ENCODE measurements at places on chromosomes 3 and 15.

DNA sequence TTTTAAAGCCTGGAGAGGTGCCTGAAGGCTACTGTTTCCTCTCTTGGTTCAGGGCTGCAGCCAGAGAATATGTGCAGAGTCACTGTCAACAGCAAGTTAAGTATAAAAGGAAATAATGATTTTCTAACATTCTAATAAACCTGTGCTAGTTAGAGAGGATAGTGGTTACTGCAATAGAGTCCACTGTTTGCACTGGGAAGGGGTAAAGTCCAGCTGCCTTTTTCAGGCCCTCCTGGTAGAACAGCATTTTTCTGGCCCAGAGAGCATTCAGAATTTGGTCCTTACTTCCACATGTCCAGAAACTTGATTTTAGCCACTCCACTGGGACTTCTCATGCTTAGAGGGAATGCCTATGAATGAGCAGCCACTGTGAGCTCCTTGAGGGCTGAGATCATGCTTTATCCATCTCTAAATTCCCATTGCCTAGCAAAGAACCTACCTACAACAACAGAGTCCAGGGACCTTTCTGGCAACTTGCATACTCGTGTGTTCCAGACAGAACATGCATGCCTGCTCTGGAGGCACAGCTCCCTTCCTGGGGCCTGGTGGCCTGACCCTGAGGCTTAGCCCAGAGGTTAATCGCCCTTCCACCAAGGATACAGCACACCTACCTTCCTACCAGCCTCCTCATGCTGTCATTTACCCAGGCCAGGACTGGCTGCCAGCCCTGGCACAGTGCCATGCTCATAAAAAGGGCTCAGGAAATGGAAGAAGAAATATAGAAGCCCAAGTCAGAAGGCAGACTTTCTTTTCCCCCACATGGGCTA is 50.3 kb upstream of the ATP13A3 start:
- peaks cover 6% of the 10 kb centered on the region for H3K4me1 ChIP-seq
- H3K36me3 ChIP-seq: no peaks in the 10 kb centered on the region
- H3K4me3 ChIP-seq: no peak overlapping the region
- DNase-seq: peak; percentile 21
- H3K27ac ChIP-seq: no peak overlapping the region

- H3K36me3 ChIP-seq: no peaks in the 10 kb centered on the region
- DNase-seq: no peak
- no peaks in the 10 kb centered on the region for H3K27me3 ChIP-seq
- H3K27ac ChIP-seq: no peak overlapping the region
These were observed 25.0 kb downstream of the CTNNB1 start for GRCh38 chr3:41224120-41224806.

DNA sequence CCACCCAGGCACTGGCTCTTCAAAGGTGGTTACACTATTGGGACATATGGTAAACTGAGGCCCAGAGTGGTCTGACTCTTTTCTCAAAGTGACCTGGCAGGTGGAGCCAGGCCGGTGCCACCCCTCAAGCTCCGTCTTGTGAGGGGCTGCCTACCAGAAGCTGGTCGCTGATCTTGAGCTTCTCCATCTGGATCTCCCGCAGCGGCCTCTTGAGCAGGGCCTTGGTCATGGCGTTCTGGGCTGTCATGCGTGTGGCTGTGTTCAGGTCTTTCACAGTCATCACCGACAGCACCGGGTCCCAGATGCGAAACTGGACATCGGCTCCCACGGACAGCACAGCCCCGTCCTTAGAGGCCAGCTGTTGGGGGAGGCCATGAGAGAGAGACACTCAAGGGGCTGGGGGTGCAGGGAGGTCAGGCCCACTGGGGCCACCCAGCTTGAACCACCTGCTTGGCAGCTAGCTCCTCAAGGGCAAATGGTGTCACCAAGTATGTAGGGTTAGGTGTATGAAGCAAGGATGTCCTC is 3.6 kb downstream of the STOML1 start:
- H3K27ac ChIP-seq: no peak overlapping the region
- no peaks in the 10 kb centered on the region for H3K36me3 ChIP-seq
- no peak overlapping the region for H3K4me3 ChIP-seq
- H3K27me3 ChIP-seq: no peaks in the 10 kb centered on the region

DNA sequence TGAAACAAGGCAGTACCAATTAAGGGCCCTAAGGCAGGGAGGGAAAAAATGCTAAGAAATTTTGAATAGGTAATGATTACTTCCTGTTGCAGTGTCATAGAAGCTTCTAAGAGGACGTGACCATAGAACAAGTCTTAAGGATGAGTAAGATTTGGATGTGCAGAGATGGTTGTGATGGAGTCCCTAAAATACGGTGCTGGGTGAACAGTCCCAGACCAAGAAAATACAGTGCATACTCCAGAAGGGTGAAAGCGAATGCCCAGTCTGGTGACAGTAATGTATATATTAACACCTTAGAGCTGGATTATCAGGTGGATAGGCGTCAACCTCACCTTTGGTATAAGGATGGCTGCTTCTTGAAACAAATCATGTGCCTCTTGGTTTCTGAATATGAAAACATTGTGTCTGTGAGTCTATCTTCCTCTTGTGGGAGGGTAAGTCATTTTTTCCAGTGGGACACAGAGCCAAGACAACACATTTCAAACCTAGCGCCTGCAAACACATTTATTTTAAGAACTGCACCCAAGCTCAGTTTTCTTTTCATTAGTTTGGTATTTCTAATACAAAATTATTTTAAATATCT is 101.2 kb upstream of the TP63 start:
- no peak for DNase-seq
- H3K4me1 ChIP-seq: no peaks in the 10 kb centered on the region
- no peak overlapping the region for H3K27ac ChIP-seq
- no peak overlapping the region for H3K4me3 ChIP-seq
- H3K27me3 ChIP-seq: no peaks in the 10 kb centered on the region

DNA sequence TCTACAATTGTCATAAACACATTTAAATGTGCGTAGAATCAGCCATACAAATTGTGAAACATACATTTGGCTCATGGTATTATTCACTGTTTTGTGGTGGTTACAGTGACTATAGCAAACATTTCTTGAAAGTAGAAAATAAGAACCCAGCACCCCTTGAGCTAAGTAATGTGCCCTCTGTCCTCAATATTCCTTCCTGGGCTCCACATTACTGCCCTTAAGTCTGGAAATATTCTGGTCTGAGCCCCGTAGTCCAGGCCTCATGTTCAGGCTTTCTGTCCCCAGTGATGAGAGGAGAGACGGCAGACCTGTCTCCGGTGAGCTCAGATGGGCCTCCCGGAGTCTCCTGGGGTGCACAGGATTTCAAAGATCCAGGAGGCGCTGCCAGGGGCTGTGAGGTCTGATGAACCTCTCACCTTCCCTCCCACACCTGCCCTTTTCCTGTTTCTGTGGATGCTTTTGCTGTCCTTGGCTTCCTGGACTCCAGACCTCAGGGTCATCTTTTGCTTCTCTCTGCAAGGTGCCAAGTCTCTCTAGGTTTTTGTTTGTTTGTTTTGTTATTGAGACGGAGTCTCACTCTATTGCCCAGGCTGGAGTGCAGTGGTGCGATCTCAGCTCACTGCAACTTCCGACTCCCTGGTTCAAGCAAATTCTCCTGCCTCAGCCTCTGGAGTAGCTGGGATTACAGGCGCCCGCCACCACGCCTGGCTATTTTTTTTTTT is 8.8 kb upstream of the MUC20 start:
- no peaks in the 10 kb centered on the region for H3K4me1 ChIP-seq
- no peak overlapping the region for H3K4me3 ChIP-seq
- H3K27me3 ChIP-seq: no peaks in the 10 kb centered on the region
- DNase-seq: no peak

DNA sequence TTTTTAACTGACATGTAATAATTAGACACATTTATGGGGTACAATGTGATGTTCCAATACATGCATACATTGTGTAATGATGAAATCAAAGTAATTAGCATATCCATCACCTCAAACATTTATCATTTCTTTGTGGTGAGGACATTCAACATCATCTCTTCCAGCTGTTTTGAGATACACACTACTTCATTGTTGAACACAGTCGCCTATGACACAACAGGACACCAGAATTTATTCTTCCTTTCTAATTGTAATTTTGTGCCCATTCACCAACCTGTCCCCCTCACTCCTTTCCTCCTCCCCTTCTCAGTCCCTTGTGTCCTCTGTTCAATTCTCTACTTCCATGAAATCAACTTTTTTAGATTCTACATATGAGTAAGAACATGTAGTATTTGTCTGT is 113.4 kb upstream of the CBLB start:
- DNase-seq: no peak
- no peaks in the 10 kb centered on the region for H3K36me3 ChIP-seq
- no peak overlapping the region for H3K27ac ChIP-seq
- no peaks in the 10 kb centered on the region for H3K4me1 ChIP-seq

DNA sequence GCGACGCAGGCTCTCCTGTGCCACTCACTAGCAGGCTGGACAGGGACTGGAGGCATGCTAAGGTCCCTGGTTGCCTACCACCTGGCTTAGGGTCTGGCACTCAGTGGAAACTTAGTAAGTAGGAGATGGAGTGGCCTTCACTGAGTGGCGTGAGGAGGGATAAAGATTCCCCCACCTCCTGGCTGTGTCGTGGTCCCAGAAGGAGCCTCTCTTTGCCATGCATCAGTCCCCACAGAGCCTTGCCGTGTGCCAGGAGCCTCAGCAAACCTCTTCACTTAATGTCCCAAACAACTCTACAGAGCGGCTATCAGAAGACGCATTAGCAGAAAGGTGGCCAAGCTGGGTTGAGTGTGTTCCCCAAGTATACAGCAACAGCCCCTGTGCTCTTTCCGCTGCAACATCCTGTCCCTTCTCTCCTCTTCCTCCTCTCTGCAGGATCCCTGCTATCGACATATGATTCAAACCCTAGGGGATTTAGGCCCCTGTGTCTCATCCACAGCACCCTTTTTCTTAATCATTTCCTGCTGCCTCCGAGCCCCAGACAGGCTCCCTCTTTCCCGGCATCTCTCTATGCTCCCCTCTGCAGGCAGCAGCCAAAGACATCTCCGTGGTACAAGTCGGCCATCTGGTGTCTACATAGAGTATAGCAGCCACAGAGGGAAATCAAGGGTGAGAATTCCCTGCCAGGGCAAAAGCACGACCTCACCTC is 66.7 kb downstream of the SLC6A1 start:
- no peak overlapping the region for H3K27ac ChIP-seq
- H3K36me3 ChIP-seq: no peaks in the 10 kb centered on the region
- H3K4me1 ChIP-seq: no peaks in the 10 kb centered on the region
- no peak overlapping the region for H3K4me3 ChIP-seq
- peak; percentile 82 for DNase-seq

GRCh38 chr3:69723389-69723788 is 15.9 kb upstream of the MITF start:
- DNase-seq: no peak
- H3K36me3 ChIP-seq: no peaks in the 10 kb centered on the region
- H3K27ac ChIP-seq: no peak overlapping the region
- H3K27me3 ChIP-seq: no peaks in the 10 kb centered on the region
- no peak overlapping the region for H3K4me3 ChIP-seq

All from testis (tissue), 5 donors.